ENCODE measurements at places on chromosomes 4 and X.

GRCh38 chr4:7781366-7781765 lies 158.3 kb downstream of the AFAP1 start:
- no peak for DNase-seq

DNA sequence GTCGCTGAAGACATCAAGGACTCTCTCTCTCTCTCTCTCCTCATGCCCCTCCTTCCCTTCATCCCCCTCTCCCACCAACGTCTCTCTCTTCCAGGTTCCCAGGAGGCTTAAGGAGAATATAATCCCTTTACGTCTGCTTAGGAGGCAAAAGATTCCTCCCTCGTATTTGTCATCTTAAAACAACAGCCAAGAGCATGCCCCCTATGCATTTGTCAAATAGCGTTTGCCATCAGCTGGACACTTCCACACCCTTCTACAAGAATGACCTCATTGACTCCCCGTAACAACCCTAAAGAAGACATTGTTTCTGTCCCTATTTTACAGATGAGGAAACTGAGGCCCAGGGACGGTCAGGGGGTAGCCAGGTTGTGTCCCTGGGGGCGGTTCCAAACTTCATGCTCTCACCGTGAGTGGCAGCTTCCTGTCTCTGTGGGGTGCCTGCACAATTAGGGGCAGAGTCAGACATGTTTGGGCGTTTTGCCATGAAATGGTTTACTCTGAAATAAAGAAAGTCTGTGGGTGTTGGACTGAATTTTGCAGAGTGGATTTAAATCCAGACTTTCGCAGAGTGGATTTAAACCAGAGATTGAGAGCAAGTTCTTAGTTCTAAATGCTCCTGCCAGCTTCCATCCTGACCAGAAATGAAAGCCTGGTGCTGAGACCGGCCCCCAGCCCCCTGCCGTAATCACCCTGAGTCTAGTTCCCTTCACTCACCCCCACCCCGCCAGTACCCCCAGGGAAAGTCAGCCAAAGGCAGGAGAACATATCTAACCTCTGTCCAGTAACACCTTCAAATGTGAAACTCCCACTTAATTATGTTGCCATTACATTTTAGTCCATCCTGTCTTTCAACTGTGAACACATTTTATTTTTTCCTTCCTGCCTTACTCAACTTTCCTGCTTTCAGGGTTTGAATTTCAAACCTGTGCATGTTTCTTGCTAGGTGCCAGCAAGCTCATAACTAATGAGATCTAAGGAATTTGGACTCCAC lies 44.3 kb upstream of the TBL1X start:
- no peak for DNase-seq

DNA sequence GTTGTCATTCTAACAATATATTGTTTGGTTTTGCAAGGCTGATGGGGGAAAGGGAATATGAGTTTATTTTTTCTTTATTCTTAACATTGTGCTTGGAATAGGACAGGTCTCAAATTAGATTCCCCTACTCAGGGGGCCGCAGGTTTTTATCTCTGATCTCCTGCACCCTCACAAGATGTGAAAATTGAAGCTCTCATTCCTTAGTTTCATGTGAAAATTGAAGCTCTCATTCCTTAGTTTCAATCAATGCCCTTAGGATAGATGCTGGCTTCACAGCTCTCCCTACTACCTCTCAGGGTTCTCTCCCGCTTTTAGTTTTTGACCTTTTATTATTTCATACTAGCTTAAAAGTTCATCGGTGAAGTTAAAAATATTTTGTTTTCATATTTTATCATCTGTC lies 12.0 kb downstream of the NEIL3 start:
- no peak for DNase-seq

- no peak for DNase-seq
Measured at GRCh38 chr4:185379326-185380295, 16.1 kb downstream of the LRP2BP start.

DNA sequence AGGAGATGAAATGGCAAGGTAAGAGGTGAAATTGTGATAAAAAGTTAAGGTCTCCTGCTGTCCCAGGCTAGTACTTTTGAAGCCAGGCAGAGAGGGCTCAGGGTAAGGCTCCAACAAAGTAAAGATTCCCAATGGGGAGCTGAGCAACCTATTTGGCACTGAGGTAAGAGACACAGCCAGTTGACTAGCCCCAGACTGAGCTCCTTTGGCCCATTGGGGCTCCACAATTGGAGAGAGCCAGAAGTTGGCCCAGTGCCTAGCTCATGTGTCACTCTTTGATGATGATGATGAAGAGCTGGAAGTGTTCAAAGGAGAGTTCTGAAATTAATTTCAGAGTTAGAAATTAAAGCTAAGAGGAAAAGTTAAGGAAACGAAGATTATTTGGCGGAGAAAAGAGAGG lies 94.6 kb downstream of the RLIM start:
- no peak for DNase-seq

Measured in stimulated activated CD8-positive, alpha-beta memory T cell treated with anti-CD3 and anti-CD28 coated beads, Interleukin-12 subunit alpha, Interleukin-12 subunit beta, amount 100 ng/mL, for 1 hour (primary cell).